Cardiac atrium fibroblast (primary cell): ENCODE measurements at places on chromosomes 12 and 14. TPM values are rescaled to one million over a fixed set of nuclear protein-coding genes. Genes with fewer than 3 reads are reported as not detected.

LARP4 gene
- 31.8 and 36.1 TPM in 2 replicates for total RNA-seq

INSM2 gene
- total RNA-seq, result not detected in 2 replicates

DLGAP5 gene
- total RNA-seq, result 5.4 and 7.8 TPM in 2 replicates

ANG gene
- 19.0 and 24.7 TPM in 2 replicates for total RNA-seq

SLC10A1 gene
- not detected in 2 replicates for total RNA-seq

ASB2 gene
- not detected in 2 replicates for total RNA-seq

ARMH4 gene
- 2.1 and 2.2 TPM in 2 replicates for total RNA-seq
